ENCODE measurements at places on chromosomes 12 and 14.

GRCh38 chr12:93215290-93215678, 162.4 kb upstream of the NUDT4 start:
- no peak for DNase-seq

- DNase-seq = no peak
These were observed 3.4 kb upstream of the C3AR1 start for GRCh38 chr12:8069582-8069981.

GRCh38 chr14:91238661-91239060, 5.8 kb downstream of the GPR68 start:
- DNase-seq = no peak

GRCh38 chr14:51595881-51596455, 55.7 kb upstream of the FRMD6 start:
- DNase-seq = no peak

DNA sequence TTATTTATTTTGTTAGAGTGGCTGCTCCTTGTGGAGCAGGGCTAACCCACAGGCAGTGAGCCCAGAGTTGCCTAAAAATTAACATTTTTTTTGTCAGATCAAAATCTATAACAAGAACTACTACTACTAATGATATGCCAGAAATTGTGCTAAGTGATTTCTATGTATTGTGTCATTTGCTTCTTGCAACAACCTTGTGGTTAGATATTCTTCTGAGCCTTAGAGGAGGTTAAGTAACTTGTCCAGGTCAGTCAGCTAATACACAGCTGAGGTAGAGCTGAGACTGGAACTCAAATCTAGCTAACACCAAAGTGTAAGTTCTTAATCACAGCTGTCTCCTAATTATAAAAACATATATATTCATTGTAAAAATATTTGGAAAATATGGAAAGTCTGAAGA, 29.8 kb downstream of the CFL2 start:
- DNase-seq = no peak

DNA sequence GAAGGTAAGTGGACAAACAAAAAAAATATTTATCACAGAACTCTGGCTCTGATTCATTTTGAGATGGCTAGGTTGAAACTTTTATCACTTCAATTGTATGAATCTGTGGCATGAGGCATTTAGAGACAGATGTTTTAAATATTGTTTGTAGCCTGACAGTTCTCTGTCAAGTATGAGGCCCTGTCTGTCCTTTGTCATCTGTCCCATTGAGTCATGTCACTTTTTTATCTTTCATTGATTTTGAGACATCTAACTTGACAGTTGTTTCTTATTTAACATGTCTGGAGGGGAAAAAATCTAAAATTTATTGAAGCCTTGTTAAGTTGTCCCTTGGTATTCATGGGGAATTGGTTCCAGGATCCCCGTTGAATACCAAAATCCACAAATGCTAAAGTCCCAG, 829.5 kb downstream of the FSCB start:
- DNase-seq = no peak

DNA sequence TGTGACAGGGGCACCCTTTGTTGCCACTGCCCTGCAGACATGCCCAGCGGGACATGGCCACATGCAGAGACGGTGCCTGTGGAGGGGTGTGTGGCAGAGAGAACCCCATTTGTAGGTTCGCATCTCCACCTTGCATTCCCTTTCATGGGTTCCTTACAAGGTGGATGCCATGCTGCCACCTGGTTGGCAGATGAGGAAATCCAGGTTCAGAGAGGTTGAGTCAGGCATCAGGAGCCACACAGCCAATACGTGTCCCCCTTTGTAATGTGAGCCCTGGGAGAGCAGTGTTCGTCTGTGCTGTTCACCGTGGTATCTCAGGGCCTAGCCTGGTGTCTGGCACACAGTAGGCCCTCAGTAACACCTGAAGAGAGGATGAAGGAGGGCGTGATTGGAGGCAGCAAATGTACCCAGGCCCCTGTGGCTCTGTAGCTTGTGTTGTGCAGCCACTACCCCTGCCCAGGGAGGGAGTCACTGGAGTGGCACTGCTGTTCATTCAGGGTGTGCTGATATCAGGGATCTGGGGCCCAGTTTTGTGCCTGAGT, 9.1 kb downstream of the SH2B3 start:
- DNase-seq = no peak

DNA sequence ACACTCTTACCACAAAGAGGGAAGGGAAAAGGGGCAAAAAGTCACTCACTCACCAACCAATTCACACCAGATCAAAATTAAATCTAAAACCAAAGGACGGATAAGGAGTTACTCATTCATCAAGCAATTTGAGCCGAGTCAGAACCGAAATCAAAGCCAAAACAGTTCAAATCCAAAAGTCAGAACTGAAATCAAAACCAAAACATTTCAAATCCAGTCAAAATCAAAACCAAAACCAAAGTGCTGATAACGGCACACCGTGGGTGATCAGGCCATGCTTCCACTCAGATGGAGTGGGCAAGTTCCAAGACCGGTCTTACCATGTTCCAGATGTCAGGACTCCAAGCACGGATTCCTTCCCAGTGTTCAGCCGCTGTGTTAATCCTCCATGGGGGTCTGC, 139.5 kb downstream of the SLC38A6 start:
- DNase-seq = no peak

GRCh38 chr12:45785315-45785714, 55.8 kb downstream of the ARID2 start:
- DNase-seq = no peak

- no peak for DNase-seq
These were observed 68.9 kb downstream of the ZNF641 start for GRCh38 chr12:48281811-48282210.

DNA sequence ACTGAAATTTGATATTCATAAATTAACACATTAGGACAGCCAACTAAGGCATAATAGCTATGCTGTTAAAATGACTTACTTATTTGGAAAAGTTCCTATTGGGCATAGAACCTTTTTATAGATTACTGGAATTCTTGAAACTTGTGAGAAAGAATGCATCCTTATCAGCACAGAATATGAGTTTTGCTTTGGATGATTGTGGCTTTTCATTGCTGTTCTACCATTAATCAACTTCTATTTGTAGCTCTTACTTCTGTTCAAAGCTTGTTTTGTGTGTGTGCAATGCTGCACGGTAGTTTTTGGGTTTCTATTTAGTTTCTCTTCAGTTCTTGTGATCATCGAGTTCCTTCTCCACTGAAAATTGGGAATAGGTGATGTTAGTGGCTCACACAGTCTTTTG, 152.4 kb upstream of the PELI2 start:
- DNase-seq = no peak

GRCh38 chr12:13223941-13224340, 27.4 kb downstream of the EMP1 start:
- no peak for DNase-seq

- no peak for DNase-seq
These were observed 33.3 kb downstream of the RAD52 start for GRCh38 chr12:916240-916639.

GRCh38 chr12:59389968-59390576, 205.8 kb upstream of the SLC16A7 start:
- no peak for DNase-seq

GRCh38 chr12:14303661-14304155, 61.8 kb upstream of the ATF7IP start:
- DNase-seq = no peak

DNA sequence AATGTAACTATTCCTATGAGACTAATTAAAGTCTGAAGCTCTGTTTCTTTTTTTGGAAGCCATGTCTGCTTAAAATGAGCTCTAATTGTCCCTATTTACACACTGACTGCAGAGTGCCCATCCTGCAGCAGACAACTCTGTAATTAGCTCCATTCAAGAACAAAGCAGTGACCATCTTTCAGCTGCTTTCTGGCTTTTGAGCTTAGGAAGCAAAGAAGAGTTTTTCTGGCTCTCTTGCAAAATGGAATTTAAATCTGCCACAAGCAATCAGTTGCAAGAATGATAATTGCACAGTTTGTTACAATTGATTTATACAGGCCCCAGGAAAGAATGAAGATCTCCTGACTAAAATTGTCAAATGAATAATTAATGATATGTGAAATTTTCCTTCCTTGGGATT, 83.4 kb downstream of the GAS2L3 start:
- DNase-seq = no peak

GRCh38 chr12:123063535-123063934, 83.1 kb downstream of the ARL6IP4 start:
- DNase-seq = no peak

DNA sequence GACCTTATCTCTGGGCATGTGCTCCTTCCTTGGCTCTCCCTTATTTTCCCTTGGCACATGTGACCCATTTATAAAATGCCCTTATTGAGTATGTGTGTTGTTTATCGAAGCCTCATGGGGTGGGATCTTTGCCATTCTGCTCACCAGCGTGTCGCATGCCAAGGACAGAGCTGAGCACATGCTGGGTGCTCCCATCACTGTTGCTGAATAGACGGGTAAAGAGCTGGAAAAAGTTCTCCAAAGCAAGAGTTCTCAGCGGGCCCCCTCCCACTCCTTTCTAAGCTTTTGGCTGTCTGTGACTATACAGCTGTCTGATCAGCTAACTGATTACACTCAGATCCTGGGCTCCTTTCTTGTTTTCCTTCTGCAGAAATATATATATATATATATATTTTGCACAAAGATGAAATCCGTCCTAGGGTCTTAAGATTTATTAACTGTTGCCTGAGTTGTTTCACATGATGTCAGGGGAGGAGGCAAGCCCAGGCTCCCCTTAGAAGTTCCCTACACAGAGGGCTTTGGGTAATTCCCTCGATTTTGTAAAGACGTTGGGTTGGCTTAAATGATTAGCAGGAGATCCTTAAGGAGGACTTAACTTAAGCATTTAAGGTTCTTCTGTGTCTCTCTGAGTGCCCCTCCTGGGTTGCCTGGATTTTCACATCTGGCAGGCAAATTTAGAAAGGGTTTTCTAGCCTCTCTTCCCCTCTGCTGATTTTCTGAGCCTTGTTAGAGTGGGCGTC, 71.6 kb downstream of the TMEM132C start:
- DNase-seq = no peak

DNA sequence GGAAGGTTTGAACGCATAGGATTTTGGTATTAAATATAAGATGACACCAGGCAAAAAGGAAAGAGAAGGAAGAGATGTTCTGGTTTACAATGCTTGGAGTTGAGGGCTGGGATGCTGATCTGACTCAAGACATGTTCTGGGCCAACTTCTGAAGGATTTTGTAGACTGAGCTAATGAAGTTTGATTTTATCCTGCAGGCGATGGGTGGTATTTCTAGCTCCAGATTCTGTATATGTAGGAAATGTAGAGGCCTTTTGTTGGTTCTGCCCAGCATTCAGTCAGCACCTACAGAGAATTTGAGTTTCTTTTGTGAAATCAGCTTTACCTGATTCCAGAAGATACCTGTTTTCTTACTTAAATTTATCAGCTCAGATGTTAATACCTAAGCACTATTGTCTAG, 48.2 kb downstream of the VEZT start:
- DNase-seq = no peak

- no peak for DNase-seq
These were observed 54.1 kb downstream of the KRT80 start for GRCh38 chr12:52137746-52138145.

DNA sequence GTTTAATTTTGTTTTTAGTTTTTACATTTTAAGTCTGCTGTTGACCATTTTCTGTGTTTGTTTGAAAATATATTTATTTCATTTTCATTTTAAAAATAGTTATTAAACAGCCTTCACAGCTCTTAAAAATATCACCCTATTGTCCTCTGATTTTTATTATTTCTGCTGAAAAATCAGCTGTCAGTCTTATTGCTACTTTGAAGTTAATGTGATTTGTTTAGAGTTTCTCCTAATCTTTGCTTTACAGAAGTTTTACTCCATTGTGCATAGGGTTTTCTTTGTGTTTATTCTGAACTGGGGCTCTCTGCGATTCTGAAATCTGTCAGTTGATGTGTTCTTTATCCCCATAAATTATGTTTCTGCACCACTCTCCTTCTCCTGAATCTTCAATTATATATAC, 486.3 kb downstream of the SOX5 start:
- DNase-seq = no peak

- no peak for DNase-seq
These were observed 156.4 kb downstream of the NEDD1 start for GRCh38 chr12:97063292-97063935.

DNA sequence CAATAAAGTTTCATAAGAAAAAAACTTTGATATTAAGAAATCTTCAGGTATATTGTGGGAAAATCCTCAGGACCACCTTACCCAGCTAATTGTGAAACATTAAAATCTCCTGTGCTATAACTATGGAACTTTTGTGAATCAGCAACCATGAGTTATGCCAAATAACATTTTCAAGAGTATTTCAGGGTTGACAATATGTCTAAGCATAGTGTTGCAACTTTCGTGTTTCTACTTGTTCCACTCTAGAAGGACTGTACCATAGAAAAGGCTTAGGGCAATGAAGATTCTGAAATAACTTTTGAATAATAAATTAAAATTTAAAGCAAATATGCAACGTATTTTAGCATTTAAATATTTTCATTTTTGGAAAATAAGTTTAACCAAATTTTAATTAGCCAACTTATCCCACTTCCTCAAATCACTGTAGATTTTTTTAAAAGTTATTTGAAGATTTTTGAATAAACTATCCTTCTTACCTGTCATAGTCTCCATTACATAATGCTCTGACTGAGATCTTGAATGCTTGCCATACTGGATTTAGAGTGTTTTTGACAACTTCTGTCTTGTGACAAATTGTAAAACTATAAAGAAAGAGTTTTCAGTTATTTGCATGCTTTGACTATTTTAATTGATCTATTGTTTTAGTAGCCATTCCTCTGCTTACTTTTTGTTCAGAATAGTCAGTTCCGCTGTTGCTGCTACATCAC, 143.6 kb downstream of the CPNE8 start:
- DNase-seq = no peak

GRCh38 chr12:58764100-58764953, 156.0 kb downstream of the LRIG3 start:
- DNase-seq = no peak

DNA sequence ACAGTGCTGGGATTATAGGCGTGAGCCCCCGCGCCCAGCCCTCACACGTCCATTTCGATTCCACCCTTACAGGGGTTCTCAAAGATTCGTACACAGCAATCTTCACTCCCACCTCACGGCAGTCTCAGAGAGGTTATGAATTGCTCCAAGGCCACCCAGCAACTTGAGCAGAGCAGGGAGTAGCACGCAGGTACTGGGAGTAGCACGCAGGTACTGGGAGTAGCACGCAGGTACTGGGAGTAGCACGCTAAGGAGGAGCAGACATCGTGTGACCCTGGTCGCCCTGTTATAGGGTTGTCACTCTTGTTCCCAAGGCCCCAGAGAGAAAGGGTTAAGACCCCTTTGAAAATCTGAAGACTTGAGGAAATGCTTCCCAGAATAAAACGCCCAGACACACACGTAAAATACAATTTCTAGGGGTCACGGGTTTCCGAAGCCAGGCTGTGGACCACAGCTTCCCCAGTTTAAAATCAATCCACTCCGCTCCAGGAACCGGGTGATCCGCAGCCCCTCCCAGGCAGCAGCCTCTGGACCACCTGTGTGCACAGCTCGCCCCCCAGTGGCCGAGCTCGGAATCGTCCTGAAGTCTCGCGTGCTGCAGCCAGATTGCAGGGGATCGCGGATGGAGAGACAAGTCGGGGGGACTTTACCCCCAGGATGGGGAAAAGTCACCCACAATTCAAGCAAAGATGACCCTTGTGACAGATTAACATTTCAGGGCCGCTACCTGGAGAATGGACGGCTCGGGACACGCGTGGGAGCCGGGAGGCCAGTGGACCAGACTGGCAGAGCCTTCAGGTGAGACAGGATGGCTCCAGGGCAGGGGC, 92.0 kb downstream of the SCARB1 start:
- peak; percentile 86 for DNase-seq
